ENCODE measurements at places on chromosomes 7 and 10.

- no peak for DNase-seq
Measured at GRCh38 chr7:27605689-27606269, 56.9 kb downstream of the HIBADH start.

DNA sequence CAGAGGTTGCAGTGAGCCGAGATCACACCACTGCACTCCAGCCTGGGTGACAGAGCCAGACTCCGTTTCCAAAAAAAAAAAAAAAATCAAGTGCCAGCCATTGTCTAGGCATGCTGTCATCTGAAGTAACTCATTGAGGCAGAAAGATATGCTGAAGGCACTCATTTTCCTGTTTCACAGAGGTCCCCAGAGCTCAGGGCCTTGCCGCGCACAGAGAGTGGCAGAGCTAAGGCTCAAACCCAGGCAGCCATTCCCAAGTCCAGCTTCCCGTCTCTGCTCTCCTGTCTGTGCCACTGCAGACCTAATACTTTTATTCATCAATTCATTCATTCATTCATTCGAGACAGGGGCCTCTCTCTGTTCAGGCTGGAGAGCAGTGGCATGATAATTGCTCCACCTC lies 3.5 kb downstream of the GRIFIN start:
- no peak for DNase-seq

DNA sequence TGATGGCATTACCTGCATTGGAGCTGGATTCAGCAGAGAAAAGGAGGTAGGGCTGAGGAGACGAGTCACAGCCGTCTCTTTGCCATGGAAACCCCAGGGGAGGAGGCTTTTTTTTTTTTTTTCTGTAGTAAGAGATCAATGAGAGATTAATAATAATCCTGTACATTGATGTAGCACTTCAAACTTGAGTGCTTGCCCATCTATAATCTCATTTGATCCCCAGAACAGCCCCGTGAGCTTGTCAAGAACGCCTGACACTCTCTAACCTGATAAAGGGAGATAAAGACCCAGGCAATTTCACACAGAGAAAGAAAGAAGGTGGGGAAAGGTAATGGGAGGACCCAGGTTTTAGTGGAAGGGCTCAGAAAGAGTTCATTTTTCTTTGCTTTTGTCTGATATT lies 195.2 kb upstream of the FOXK1 start:
- DNase-seq = no peak

DNA sequence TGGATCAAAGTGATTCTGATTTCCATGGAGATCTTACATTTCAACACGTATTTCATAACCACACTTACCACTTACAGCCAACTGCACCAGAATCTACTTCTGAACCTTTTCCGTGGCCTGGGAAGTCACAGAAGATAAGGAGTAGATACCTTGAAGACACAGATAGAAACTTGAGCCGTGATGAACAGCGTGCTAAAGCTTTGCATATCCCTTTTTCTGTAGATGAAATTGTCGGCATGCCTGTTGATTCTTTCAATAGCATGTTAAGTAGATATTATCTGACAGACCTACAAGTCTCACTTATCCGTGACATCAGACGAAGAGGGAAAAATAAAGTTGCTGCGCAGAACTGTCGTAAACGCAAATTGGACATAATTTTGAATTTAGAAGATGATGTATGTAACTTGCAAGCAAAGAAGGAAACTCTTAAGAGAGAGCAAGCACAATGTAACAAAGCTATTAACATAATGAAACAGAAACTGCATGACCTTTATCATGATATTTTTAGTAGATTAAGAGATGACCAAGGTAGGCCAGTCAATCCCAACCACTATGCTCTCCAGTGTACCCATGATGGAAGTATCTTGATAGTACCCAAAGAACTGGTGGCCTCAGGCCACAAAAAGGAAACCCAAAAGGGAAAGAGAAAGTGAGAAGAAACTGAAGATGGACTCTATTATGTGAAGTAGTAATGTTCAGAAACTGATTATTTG lies 15.3 kb downstream of the HNRNPA2B1 start:
- DNase-seq = no peak

DNA sequence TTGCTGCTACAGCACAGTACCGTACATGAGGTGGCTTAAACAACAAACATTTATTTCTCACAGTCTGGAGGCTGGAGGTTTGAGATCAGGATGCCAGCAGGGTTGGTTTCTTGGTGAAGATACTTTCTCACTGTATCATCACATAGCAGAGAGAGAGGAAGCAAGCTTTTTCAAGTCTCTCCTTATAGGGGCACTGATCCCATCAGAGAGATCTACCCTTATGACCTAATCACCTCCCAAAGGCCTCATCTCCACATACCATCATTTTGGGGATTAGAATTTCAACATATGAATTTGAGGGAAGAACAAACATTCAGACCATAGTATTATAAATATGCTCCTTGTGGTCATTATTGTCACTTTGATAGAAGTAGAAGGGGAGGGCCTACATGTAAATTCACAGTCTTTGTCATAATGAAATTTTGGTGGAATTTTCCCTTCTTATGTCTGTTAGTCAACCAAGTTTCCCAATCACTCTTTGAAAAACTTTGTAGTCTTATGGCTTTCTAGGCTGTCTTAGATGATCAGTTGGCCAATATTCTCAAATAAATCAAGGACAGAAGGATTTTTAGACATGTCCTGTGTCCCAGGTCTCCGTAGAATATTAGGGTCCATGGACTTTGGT lies 606.2 kb downstream of the LRMDA start:
- DNase-seq = no peak

- no peak for DNase-seq
Measured at GRCh38 chr10:33248638-33249037, 85.8 kb downstream of the NRP1 start.

GRCh38 chr10:86203162-86203905 lies 163.3 kb downstream of the GRID1 start:
- no peak for DNase-seq

DNA sequence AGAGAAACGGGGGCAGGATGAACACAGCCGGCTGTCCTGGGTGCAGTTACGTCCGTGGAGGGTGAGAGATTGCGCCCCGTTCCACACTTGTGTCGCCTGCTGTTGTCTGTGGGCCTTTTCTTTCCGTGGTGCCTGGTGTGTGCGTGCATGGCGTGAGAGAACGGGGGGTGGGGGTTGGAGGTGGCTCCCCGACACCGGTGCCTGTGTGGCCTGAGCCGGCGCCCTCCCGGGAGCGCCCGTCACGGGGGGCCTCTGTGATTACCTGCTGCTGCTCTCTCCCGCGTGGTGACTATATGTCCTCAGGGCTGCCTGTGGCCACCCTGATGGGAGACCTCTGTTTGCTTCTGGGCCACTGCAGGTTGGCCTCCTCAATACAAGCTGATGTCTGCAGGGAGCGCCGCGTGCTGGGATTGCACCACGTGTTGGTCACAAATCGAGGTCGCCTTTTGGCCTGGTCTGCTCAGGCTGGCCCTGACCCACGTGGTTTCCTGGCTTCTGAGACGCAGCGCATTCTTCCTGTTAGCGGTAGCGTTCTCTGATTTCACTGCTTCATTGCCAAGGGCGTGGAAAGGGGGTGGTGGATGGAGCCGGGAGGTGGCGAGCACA lies 10.9 kb upstream of the AP5Z1 start:
- DNase-seq = no peak

GRCh38 chr10:47259466-47259865 lies 40.5 kb upstream of the GDF10 start:
- no peak for DNase-seq

DNA sequence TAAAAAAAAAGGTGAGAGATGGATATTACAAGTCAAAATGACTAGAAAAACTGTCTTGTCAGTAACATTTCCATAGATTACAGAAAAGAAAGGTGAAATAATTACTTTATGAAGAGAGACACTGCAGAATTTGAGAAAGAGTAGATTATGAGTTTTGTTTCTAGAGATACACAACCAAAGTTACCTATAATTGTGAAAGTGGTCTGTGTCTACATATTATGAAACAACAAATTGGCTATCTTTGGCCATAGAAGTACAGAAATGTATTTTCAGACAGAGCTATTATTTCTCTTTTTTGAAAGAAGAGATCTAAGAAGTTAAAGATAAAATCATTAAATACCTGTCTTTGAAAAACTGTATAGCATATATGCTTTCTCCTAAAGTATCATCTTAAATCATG lies 30.1 kb downstream of the KCND2 start:
- DNase-seq = no peak

GRCh38 chr10:130395248-130395936 lies 259.2 kb downstream of the GLRX3 start:
- no peak for DNase-seq

GRCh38 chr10:11646450-11646849 lies 35.0 kb upstream of the USP6NL start:
- DNase-seq = no peak

DNA sequence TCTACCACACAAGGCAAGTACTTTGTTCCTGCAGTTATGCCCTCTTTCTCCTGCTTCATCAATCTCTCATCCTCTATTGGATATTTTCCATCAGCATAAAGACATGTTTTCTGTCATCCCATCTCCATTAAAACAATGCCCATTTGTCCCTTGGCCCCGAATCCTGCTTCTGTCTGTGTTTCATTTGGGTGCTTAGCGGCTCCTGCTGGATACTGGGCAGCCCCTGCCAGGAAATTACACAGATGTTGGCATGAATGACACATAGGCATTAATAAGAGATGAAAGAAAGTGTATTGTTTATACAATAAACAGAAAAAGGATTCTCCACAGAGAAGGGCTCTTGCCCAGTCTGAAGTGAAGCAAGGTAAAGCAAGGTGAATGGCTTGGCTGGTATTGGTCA lies 765.3 kb downstream of the REEP3 start:
- no peak for DNase-seq

DNA sequence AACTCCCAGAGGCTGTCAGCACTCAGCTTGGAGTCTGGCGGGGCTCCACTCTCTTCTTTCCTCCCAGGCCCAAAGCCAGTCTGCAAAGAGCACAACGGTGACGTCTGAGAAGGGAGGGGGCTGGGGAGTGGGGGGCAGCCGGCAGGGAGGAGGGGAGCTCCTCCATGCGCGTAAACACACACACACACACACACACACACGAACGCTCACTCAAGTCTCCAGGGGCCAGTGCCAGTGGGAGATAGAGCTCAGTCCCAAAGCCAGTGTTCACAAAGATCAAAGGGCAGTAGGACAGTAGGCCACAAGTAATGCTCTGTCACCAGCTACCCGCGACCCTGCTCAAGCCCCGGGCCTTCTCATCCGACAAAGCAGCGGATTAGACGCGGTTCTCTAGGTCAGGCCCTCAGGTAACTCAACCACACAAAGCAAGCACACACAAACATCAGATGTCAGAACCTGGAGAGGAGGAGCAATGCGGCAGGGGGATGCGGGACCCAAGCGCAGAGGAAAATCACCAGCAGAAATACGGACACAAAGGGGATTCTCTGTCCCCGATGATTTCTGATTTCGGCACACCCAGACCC lies 19.9 kb downstream of the TCAF1 start:
- DNase-seq = peak; percentile 46

- DNase-seq = peak; percentile 75
Measured at GRCh38 chr10:5618829-5619228, 47.6 kb downstream of the ASB13 start.

DNA sequence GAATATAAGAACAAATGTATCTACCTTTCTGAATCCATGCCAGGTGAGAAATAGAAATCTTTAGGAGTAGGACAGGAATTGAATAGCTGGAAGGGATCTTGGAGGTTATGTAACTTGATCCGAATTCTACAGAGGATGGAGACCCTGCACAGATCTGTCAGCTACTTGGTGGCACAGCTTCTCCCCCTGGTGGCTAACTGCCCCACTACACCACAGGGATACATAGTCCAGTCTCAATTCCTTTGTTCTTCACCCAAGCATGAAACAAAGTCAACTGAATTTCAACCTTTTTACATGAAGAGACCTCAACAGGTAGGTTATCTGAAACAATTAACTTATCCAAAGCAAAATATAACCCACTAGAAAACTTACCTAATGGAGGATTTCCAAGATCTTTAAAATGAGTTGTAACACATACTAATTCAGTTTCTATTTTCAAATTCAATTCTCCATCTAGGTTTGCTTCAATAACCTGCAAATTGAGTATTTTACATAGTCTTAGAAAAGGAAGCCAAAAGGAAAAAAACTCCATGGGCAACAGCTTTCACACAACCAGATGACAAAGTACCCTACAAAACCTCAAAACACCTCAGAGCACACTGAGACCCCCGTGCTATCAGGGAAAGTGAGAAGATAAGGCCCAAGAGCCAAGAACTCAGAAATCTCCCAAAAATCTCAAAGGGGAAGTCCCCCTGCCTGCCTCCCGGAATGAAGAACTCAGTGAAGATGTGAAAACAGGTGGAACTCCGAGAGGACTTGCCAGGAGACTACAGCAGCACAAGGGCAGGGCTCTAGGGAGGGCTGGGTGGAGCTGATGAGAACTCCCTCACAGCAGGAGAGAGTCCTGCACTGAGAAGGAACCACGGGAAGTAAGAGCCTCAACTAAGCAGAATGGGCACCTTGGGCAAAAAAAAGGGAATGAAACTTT lies 10.3 kb downstream of the HUS1 start:
- DNase-seq = peak; percentile 83

GRCh38 chr10:116798859-116799258 lies 50.4 kb upstream of the ENO4 start:
- DNase-seq = no peak

- no peak for DNase-seq
Measured at GRCh38 chr10:28910956-28911355, 233.6 kb downstream of the BAMBI start.

GRCh38 chr10:103451091-103451813 lies 918 bp downstream of the CALHM2 start:
- peak; percentile 89 for DNase-seq

DNA sequence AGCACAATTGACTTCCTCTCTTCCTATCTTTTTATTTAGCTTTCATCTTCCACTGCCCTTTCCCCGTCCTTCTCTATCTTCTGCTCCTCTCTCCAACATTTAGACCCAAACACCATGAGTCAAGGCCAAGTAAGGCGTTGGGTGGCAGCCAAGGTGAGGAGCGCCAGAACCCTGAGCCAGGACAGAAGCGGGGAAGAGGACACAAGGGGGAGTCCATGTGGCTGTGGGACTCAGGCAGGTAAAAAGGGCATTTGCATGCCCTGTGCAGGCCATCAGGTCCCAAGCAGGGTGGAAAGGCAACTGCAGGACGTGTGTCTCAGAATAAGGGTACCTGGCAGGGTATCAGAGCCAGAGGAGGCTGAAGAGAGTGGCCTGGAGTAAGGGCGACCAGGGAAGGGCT lies 192.4 kb upstream of the PFKP start:
- no peak for DNase-seq

GRCh38 chr7:47233996-47234395 lies 347.9 kb downstream of the TNS3 start:
- DNase-seq = no peak

- no peak for DNase-seq
Measured at GRCh38 chr10:53013201-53013810, 240.7 kb upstream of the MBL2 start.

DNA sequence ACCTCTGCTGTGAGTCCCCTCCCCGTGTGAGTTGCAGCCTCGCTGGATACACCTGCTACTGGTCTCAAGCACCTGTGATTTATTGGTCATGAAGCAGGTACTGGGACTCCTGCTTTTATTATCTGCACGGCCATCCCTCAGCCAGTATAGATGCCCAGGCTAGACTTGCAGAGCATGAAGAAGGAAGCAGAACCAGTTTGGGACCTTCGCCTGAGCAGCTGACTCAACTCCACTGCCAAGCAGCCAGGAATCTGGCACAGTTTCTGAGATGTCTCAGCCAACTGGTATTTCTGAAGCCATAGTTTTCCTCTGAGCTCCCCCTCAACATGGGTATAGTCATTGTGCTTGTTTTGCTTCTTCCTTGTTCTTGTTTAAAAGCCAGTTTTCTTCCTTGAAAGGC lies 28.0 kb upstream of the SLC39A12 start:
- peak; percentile 72 for DNase-seq
